ENCODE measurements at places on chromosomes 1 and 21.

GRCh38 chr1:10760566-10761502 is 35.6 kb downstream of the CASZ1 start:
- no peak for DNase-seq

GRCh38 chr1:178143730-178144690 is 50.1 kb downstream of the RASAL2 start:
- no peak for DNase-seq

- no peak for DNase-seq
Measured at GRCh38 chr1:226902601-226903000, 32.2 kb downstream of the PSEN2 start.

GRCh38 chr1:42974767-42975437 is 16.2 kb upstream of the SLC2A1 start:
- DNase-seq: no peak

- no peak for DNase-seq
Measured at GRCh38 chr21:15943009-15943666, 213.4 kb downstream of the USP25 start.

GRCh38 chr1:183914276-183914675 is 109.4 kb downstream of the RGL1 start:
- no peak for DNase-seq

DNA sequence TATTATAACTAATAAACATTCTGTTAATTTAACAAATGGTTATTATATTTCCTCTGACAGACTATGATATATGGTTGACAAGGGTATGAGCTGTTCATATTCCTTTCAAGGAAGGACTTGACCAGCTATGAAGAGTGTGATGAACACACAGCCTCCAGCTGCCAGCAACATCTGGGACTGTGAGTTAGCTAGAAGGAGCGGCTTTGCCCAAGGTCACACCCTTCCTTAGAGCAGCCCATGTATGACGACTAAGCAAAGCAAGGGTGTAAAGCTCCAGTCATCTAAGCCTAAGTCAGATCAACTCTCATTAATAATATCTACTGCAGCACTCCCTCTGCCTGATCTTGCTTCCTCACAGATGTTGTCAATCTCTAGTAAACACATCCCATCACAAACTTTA is 355.4 kb downstream of the PLPP3 start:
- DNase-seq: no peak

DNA sequence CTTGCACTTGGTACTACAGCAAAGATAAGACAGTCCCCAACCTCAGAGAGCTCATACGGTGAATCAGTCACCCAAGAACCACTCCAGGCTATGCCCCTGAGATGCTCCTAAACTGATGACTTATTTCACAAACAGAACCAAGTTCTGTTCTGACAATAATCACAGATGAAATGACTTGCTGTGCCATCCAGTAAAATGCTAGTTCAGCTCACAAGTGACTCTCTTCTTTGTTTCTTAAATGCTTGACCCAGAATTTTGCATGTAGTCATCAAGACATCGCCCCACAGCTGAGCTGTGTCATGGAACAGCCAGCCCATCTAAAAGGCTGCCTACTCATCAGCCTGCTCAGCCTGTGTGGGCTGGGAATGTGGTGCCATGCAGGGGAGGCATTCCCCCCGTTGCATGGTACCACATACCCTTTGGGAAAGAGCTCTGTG is 6.1 kb upstream of the SLC19A2 start:
- peak; percentile 47 for DNase-seq

- no peak for DNase-seq
Measured at GRCh38 chr1:231041719-231042261, 1.7 kb upstream of the FAM89A start.

DNA sequence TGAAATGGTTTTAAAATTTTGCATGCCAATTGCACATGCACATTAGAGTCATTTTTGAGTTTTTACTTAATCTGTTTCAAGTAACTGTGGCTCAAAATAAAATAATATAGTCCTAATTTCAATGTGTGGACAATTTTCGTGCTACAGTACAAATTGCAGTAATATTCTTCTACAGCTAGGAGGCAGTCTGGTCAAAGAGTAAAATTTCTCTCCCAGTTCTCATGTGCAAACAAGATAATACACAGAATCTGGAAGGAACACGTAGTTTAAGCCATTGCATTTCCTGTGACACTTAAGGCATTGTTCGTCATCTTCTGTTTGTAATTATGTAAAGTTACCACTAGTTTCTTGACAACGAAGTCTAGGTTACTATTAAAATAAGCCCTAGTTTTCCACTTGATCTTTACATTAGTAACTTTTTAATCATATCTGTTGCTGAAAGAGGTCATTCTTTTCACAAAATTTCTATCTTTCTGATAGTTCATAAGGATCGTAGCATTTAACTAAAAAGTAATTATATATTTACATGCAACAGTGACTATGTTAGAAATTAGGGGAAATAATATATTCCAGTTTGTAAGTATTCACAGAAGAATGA is 28.9 kb downstream of the ODR4 start:
- no peak for DNase-seq

GRCh38 chr1:2255420-2256369 is 27.6 kb downstream of the SKI start:
- peak; percentile 72 for DNase-seq

DNA sequence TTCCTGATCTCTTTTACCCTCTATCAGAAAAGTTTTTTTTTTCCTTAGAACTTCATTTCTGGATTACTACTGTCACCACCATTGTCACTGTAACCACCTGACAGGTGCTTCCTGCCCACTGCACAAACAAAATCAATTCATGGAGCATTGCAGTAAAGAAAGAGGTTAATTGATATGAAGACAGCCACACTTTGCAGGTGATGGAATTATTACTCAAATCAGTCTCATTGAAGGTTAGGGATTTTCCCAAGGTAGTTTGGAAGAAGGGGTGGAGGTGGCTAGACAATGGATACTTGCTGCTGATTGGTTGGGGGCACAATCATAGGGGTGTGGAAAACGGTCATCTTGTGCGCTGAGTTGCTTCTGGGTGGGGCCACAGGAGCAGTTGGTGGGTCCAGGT is 230.8 kb upstream of the CACYBP start:
- no peak for DNase-seq

DNA sequence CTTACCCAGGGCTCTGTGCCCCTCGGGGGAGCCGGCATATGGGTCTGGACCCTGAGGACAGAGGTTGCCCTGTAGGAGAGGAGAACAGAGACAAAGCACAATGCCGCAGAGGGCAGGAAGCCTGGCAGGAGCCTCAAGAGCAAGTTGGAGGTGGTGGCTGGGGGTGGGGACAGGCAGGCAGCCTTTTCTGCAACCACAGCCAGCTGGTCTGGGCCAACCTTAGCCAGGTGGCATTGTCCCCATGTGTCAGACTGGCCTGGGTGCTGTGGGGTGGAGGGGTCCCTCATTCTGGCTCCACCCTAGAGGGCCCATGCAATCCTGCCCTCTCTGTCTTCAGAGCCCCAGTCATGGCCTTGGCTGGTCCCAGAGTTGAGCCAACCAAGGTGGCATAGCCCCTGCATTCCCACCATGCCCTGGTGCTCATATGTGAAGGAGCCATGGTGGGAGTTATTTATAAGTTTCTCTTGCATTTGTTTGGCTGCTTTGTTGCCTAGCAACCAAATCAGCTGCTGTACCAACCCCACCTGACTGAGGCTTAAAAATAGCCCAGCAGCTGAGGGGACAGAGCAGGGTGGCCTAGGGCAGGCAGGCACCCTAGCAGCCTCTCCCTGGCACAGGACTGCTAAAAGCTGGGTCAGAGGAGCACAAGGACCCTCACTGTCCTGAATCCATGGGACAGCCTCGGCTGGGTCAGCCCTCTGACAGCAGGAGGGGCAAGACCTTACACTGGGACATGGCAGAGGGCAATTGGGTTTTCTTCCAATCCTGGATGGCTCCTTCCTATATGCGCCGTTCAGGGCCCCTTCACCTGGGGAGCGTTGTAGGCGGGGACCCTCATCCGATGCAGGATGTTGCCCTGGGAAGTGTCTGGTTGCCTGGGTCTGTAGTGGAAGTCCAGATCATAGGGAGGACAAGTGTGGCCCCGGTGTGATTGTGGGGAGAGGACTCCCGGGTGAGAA is 19.5 kb downstream of the MAP7D1 start:
- no peak for DNase-seq

GRCh38 chr1:83701355-83701754 is 297.6 kb downstream of the TTLL7 start:
- no peak for DNase-seq

DNA sequence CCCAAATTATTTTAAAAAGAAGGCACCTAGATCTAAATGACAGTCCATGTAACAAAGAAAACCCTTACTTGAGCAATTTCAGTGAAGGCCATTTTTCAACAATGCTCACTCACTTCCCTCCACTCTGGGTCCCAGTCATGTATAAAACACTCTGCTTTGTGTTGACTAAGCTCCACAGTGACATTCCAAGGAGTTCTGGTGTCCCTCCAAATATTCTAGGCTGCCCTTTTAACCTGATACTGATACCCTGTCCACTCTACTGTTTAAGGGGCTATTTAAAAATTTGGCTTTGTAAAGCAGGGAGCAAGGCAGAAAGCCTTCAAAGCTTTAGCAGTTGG is 73.6 kb downstream of the GNG12 start:
- no peak for DNase-seq

GRCh38 chr1:224082146-224082545 is 31.8 kb upstream of the FBXO28 start:
- DNase-seq: no peak

GRCh38 chr1:34885405-34886247 is 26.1 kb upstream of the SMIM12 start:
- peak; percentile 62 for DNase-seq

DNA sequence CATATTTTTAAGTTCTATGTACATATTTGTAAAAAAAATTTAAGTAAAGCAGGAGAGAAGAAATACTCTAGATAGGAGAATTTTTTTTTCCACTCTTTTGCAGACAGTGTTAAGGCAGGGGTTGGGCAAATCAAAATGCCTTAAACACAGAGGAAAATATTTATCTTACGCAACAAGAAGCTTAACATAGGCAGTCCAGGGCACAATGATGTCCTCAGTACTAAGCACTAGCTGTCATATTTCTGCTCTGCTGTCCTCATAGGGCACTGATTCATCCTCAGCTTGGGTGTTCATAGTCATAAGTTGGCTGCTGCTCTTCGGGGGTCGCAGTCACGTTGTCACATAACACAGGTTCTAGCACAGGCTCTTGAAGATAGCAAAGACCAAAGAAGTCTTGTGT is 247.4 kb downstream of the PTBP2 start:
- no peak for DNase-seq

Data from stimulated activated CD4-positive, alpha-beta T cell treated with anti-CD3 and anti-CD28 coated beads, Interleukin-4, amount 100 ng/mL, for 24 hours (primary cell).